ENCODE measurements at places on chromosomes 7 and 10.

GRCh38 chr10:51343391-51343790 lies 269.1 kb downstream of the PRKG1 start:
- no peak for DNase-seq

DNA sequence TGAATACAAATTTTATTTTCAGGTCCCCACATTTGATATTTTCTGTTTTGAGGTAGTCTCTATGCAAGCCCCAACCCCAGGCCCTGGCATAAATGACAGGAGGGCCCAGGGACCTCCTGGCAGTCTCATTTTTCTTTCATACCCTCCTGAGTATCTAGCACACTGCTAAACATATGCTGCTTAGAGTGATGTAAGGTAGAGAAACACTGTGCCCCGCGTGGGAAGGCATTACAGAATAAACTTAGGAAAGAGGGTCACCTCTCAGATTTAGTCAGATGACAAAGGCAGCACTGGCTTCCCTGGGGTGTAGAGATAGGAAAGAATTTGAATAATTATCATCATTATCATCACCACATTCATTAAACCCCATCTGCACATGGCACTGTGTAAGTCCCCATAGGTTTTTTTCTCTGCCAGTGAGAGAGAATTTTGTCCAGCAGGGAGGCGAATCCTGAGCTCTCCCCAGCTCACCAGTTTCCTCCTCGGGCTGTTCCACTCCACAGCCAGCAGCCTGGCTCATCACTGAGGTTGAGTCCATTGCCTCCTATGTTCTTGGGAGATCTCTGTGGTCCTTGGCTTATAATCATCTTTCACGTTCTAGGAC lies 507.3 kb upstream of the GALNT17 start:
- no peak for DNase-seq

- DNase-seq = no peak
Observed at GRCh38 chr10:113213035-113213434, 263.0 kb downstream of the TCF7L2 start.

DNA sequence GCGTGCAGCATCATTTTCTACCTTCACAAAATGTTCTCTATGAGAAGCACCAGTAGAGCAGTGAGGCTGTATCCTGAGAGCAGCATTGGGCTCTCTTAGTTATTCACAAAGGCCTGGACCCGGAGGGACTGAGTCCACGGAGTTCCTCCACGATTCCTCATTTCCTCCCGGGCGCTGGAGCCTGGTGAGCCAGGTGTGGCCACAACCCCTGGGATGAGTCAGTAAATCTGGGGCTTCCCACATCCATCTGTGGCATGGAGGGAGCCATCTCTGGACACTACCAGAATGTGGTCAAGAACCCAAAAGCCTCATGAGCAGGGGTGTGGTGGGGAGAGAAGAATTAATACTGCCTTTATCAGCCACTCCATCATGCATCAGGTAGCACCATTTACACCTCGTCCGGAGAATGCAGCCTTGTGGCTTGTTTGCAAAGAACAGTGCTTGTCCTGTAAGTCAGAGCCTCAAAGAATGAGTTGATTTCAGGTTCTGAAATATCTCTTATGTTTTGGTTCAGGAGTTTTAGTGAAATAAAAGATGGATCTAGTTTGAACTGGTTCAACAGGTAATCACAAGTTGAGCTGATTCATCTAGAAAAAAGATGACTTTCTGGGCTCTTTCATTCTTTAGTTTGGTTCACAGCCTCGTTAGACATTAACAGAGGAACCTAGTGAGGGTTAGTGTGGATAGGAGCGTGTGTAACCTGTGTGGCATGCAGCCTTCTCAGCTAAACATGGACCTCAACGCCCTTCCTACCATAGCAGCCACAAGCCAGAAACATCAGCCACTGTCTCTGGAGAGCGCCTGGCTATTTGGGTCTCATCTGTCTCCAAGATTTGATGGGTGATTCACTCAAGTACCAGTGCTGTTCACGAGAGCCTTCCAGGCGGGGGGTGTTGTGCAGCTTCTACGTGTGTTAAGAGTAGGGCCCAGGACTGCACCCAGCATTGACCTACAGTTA lies 95.2 kb downstream of the WDR37 start:
- no peak for DNase-seq

DNA sequence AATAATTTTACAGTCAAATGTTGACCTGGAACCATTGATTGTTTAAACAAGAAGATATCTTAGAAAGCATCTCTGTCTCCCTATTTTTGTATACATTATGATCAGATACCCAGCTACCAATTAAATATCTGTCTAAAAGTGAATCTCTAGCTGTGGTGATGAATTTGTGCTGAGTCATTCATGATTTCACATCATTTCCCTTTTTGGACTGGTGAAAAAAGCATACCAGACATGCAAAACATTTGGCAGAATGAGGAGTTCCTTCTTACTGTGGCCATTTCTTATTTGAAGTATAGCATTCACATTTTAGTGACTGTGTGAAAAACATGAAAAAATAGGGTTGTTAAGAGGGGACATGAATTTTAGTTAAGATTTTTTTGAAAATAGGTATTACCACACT lies 98.0 kb upstream of the GATA3 start:
- DNase-seq = no peak

- no peak for DNase-seq
Observed at GRCh38 chr7:157597562-157597961, 260.8 kb downstream of the DNAJB6 start.

- no peak for DNase-seq
Observed at GRCh38 chr10:11147722-11148121, 130.1 kb downstream of the CELF2 start.

- DNase-seq = no peak
Observed at GRCh38 chr7:22094413-22095342, 149.0 kb upstream of the CDCA7L start.

DNA sequence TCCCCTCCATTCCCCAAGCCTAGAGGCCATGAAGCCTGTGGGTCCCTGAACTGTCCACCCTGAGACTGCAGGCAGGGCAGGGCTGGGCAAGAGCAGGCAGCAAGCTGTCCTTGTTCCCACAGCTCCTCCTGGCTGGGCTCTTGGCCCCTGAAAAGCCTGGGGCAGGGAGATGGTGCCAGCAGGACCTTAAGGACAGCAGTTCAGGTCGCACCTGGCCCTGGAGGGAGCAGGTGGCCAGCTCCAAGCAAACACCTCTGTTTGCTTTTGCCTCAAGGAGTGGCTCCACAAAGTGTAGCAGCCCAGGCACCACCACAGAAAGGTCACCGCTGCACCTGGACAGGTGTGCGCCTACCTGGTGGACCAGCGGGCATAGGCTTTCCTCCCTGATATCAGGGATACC lies 5.2 kb downstream of the RET start:
- DNase-seq = no peak

- DNase-seq = no peak
Observed at GRCh38 chr7:41039386-41039953, 663.4 kb downstream of the INHBA start.

GRCh38 chr10:132511121-132512051 lies 26.2 kb upstream of the INPP5A start:
- no peak for DNase-seq

DNA sequence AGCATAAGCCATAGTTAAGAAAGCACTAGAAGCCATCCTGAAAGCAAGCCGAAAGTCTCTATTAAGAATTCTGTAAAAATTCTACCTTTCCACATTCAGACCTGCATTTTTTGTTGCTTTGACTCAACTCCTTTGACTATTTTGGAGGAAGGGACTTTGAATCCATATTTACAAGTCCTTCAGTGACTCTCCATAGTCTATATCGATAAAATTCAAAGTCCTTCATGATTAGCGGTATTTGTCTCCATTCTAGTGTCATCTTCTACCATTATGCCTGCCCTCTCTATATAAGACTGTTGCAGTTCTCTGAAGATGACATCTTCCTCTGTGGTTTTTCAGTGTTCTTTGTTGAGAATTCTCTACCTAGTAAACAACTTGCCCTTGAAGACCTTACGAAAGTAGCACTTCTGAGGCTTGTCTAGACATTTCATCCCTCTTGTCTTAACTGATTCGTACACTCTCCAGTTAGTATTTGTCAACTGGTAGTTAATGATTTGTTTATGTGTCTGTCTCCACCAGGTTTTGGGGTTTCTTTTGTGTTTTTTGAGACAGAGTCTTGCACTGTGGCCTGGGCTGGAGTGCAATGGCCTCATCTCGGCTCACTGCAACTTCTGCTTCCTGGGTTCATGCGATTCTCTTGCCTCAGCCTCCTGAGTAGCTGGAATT lies 1.7 kb downstream of the CCSER2 start:
- peak; percentile 2 for DNase-seq

DNA sequence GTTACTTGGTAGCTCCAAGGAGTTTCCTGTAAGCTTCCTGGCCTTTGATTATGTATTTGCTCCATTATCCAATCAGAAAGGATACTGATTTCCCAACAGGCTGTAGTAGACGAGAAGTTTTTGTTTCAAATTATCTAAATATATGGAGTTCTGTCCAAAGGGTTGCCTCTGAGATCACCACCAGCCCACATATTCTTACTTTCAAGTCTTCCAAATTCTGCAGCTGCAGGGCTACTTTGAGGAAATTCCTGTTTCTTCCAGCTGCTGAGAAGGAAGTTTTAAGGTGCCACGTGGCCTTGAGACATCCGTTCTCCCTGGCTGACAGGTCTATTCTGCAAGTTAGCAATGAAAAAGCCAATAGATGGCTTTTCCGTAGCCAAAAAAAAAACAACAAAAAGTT lies 286.0 kb downstream of the TWIST1 start:
- no peak for DNase-seq

DNA sequence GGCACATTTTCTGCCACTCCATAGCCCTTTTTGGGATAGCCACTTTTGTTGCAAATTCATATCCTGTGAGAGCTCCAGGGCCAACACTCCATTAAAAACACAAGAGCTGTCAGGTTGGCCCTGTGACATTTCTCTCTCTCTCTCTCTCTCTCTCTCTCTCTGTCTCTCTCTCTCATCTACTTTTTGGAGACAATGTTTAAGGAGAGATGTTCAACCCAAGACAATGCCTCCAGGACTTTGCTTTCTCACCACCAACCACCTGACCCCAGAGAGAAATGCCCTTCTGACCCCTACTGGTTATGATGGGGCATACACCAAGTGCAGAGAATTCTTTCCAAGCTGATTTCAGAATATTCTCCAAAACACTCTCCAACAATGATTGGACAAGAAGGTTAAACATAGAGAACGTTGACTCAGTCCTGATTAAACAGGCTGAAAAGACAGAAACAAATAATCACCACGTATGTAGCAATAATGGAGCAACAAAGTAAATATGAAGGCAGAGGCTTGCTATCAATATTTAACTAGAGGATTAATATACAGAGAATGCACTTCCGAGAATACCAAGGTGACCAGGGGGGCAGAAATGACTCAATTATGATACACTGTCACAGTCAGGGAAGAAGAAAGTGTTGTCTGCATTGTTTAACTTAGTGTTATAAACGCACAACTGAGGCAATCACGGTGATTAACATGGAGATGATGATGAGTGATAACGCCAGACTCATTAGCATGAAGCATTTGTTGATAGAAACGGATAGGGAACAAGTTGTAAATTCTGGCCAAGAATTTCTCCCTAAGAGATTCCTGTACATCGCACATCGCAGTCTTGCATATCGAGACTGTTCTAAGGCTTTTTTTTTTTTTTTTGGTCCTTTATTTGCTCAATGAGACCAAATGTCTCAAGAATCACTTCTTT lies 178.5 kb downstream of the NRP1 start:
- no peak for DNase-seq

DNA sequence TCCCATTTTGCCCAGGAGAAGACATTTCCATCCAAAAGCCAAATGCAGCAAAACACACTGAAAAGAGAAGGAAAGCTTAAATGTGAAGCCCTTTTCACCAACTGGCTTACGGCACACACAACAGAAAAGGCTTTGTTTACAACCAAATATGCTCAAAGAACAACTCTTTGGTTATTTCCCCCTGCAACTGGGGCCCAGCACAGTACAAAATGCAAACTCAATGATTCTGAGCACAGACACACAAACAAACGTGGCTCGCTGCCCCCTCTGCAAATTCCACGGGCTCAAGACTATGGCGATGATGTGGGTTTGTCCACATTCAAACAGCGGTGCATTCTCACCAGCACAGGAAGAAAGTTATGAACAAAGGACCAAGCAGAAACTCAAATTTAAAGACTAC lies 5.3 kb downstream of the CPXM2 start:
- DNase-seq = no peak

- no peak for DNase-seq
Observed at GRCh38 chr10:58158806-58159205, 108.9 kb downstream of the IPMK start.

GRCh38 chr7:116356979-116357378 lies 142.6 kb upstream of the CAV2 start:
- DNase-seq = no peak

- no peak for DNase-seq
Observed at GRCh38 chr7:11120068-11120664, 146.5 kb downstream of the PHF14 start.

DNA sequence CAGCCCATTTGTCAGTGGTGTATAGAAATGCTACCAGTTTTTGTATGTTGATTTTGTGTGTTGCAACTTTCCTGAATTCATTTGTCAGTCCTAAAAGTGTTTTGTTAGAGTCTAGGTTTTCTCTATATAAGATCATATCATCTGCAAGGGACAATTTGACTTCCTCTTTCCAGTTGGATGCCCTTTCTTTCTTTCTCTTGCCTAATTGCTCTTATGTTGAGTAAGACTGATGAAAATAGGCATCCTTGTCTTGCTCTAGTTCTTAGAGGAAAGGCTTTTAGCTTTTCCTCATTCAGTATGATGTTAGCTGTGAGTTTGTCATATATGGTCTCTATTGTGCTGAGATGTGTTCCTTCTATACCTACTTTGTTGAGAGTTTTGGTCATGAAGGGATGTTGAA lies 161.7 kb upstream of the TPK1 start:
- no peak for DNase-seq

DNA sequence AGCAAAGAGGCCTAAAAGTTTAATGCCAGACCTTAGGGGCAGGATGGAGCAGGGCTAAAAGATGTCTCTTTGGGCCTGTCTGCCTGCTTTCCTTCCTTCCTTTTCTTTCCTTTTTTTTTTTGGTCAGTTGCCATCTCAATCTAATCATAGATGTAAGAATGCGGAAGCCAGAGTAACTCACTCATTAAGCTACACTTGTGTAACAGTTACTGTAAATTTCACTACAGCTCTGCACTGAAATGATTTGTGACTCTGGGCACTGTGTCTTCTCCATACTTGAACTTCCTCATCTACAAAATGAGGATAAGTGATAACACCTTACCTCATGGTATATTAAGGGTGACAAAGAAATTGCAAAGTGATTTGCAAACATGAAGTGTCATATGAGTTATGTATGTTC lies 75.5 kb upstream of the AGK start:
- no peak for DNase-seq

All from stimulated activated CD4-positive, alpha-beta T cell treated with anti-CD3 and anti-CD28 coated beads, TNF-alpha, amount 100 ng/mL, for 1 hour (primary cell).